Hindlimb muscle (tissue), 1 donor: ENCODE measurements at places on chromosomes 5 and 9.

DNA sequence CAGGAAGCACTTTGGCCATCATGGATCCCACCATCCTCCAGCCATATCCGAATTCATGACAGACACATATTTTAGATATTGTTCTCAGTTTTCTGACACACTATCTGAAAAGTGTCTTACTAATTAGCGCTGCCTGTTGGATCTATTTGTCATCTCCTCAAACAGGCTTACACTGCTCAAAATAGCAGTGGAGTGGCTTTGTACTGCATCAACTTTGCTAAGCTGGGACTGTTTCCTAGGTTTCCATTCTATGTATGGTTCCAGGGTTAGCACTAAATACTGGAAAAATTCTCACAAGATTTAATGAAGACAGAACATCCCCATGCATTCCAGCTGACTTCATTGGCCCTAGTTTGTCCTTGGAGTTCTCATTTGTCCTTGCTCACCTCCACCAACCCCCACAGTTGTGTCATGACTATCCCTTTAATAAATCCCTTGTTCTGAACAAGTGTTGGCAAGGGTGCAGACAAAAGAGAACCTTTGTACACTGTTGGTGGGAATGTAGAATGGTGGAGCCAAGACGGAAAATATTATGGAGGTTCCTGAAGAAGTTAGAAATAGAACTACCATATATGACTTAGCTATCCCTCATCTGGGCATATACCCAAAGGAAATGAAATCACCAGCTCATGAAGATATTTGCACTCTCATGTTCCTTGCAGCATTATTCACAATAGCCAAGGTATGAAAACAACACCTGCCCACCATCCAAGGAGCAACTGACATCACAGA lies 136.5 kb upstream of the RAI14 start:
- DNase-seq, result no peak

DNA sequence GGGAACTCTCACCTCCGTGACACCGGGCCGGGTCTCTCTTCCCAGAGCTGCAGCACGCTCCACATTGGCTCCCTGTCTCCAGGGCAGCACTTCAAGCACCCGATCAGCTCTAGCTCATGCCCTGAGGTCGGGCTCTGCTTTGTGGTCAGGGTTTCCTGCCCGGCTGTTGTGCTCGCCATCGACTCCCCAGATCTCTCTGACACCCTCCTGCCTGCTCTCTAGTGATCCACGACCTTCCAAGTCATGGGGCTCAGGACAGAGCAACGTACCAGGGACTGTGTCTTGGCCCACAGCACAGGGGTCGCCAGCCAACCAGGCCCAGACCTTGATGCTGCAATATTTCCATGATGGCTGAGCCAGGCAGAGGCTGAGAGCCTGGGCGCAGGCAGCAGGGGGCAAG lies 45.1 kb downstream of the PRRT1B start:
- no peak for DNase-seq

DNA sequence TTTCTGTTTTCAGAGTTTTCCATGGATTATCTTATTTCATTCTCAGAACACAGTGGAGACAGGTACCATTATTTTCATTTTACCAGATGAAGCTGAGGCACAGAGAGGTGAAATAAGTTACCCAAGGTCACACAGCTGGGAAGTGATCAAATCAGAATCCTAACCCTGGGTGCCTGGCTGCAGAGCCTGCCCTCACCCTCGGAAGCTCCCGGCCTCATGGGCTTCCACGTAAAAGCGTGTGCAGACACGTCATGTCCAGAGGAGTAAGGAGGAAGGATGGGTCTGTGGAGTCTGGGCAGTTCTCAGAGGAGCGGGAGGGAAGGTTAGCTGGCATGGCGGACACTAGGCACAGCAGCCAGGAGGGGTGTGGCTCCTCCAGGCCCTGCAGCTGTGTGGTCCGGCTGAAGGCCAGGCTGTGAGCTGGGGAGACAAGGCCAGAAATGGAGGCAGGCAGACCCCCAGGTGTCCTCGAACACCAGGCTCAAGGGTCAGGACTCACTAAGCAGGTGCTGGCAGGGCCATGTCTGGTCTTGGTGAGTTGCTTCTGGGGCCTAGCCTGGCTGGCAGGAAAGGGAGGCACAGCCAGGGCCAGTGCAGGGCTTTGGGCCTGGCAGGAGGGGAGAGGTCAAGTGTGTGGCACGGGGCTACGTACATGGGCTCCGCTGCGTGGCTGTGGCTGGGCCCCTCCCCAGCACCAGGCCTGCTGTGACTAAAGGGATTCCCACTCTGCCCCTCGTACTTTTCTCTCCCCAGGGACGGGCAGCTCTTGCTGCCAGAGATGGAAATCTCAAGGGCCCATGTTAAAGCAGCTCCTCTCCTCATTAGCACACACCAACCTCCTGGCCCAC lies 5.6 kb downstream of the TBC1D9B start:
- no peak for DNase-seq

GRCh38 chr5:61207884-61208283 lies 45.6 kb upstream of the SMIM15 start:
- DNase-seq, result no peak

- DNase-seq, result no peak
Measured at GRCh38 chr5:41649659-41650058, 139.3 kb upstream of the PLCXD3 start.

- DNase-seq, result peak; percentile 8
Measured at GRCh38 chr5:35618304-35618636, 607 bp downstream of the SPEF2 start.

- DNase-seq, result no peak
Measured at GRCh38 chr5:83396662-83397061, 74.9 kb upstream of the VCAN start.

DNA sequence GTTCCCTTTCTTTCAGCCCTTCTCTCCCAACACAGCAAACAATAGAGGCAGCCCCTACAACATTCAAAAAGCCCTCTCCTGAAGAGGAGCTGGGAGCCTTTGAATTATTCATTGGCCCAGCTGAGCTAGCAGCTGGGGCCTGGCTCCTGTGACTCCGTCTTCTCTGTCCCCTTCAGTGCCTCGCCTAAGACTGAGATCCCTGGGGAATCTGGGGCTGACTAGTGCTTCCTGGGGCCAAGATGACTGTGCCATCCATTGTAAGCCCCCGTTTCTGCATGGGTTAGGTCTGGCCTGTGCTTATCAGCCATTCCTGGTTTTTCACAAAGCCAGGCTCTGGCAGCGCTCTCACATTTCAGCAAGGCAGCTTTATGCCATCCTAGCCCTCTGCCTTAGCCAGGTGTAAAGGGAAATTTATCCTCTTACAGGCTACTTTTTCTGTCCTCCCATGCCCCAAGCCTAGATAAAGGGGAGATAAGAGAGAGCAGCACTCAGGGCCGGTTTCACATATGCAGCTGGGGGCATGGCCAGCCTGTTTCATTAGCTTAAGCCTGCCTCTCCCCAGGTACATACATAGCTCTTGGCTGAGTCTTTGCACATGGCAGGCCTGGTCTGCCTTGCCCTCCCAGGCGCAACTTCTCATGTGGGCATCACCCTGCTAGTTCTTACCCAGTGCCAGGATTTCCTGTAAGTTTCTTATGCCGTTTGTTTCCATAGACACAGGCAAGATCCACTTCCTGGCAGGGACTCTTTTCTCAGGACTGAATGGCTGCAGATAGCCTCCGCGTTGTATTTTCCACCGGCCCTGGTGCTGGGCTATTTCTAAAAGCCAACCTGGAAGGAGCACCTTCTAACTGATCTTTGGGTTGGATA lies 15.8 kb downstream of the PTPA start:
- no peak for DNase-seq

- no peak for DNase-seq
Measured at GRCh38 chr5:172592881-172593280, 48.2 kb upstream of the NEURL1B start.
